NCI-H1105 (cell line): ENCODE measurements at places on chromosomes 1 and 21.

GRCh38 chr1:162230096-162230495 lies 146.6 kb downstream of the SPATA46 start:
- DNase-seq = no peak

- DNase-seq = no peak
Measured at GRCh38 chr21:31173881-31174555, 135.7 kb upstream of the KRTAP19-8 start.

DNA sequence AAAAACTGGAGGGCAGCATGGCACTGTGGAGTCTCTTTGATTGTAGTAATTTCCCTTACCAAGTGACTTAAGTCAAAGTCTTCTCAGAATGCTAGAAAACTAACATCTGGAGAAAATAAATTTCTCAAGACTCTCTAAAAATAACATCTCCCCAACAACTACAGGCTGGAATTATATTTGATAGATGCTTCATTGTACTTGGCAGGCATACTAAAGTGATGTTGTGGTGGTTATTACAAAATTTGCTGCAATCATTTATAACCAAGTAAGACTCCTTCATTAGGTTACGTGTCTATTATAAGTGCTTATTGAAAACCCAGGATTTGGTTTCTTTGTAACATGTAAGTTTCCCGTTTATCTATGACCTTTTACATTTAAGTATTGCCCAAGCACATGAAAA lies 132.9 kb upstream of the NRIP1 start:
- DNase-seq = no peak

DNA sequence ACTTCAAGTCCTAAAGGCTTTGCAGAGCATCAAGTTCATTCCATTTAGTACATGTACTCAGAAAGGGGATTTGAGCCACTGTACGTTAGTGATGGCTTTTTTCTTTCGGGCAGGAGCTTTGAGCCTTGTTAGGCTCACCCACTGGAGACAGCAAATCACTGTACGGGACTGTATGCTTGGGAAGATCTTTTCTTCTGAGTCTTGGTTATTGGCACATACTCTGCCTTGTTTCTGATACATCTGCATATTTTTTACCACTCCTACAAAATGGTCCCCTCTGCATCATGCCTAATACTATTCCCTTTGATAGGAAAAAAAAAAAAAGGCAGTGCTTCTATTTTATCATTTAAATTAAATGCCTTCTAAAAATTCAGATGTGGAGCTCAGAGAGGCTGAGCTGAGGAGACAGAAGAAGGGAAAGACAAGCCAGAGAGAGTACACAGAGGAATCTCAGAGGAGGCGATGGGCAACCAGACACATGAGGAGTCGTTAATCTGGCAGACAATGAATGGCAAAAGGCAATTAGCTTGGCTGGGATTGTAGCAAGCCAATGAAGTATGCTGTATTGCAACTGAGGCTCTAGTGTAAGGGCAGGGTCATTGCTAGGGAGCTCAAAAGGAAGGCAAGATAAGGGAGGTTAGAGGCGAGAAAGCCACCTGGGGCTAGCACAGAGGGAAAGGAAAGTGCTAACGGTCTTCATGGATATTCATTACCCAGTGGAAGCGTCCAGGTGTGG lies 39.4 kb downstream of the PHC2 start:
- no peak for DNase-seq

DNA sequence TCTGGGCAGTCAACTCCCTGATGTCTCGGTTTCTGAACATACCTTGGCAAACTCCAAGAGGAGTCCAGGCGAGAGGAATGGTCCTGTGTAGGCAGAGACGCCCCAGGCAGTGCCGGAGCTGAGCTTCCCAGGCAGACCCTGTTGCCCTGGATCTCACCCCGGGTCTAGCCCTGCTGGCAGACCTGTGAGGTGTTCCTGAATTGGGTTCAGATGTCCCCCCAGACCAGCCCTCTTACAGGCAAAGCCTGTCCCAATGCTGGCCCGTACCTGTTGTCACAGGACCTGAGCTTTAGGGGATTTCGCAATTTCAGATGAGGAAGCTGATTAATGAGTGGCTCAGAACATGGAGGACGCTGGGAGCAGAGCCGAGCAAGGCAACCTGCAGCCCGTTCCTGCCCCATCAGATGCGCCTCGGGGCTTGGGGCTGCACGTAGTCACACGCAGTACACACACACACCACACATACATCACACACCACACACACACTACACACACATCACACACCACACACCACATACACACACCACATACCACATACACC lies 38.5 kb upstream of the PDE9A start:
- DNase-seq = no peak

GRCh38 chr1:170729225-170730002 lies 65.5 kb downstream of the PRRX1 start:
- DNase-seq = no peak

- no peak for DNase-seq
Measured at GRCh38 chr1:147722124-147722523, 38.3 kb downstream of the GJA5 start.

DNA sequence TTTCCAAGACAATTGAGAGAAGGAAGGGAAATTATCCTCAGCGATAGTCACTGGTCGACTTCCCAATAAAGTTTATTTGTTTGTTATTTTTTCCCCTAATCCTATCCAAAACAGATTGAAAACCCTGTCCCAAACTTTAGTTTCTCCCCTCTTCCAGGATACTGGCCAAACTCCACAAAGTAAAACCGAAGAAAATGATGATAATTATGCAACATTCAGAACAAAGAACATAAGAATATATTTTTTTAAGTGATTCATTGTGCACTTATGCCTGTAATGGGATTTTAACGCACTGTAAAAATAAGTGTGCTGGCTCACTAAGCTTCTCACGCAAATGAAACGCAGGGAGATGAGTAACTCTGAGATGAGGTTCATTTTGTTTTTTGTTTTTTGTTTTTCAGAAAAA lies 6.0 kb downstream of the GLIS1 start:
- no peak for DNase-seq

DNA sequence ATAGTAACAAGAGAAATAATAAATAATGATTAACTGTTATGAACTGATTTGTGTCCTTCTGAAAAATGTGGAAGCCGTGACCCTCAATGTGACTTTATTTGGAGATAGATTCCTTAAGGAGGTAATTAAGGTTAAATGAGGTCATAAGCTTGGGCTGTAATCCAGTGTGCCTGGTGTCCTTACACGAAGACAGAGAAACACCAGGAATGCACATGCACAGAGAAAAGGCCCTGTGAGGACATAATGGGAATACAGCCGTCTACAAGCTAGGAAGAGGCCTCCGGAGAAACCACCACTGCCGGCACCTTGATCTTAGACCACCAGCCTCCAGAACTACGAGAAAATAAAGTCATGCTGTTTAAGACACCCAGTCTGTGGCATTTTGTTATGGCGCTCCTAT lies 215.9 kb downstream of the NEGR1 start:
- no peak for DNase-seq

DNA sequence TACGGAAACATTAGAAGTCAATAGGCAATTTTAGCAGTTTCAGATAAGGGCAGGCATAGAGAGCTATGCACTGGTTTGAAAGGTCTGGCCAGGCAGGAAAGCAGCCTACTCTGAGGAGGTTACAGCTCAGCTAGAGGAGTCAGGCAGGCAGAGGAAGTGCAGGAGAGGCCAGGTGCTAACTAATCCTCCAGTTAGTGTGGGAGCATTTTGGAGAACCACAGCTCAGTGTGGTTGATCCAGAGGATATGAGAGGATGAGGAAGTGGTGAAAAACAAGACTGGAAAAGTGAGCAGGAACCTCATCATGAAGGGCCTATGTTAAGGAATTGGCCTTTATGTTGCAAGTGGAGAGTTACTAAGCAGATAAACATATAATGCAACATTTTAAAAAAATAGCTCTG lies 282.4 kb upstream of the SGIP1 start:
- no peak for DNase-seq

DNA sequence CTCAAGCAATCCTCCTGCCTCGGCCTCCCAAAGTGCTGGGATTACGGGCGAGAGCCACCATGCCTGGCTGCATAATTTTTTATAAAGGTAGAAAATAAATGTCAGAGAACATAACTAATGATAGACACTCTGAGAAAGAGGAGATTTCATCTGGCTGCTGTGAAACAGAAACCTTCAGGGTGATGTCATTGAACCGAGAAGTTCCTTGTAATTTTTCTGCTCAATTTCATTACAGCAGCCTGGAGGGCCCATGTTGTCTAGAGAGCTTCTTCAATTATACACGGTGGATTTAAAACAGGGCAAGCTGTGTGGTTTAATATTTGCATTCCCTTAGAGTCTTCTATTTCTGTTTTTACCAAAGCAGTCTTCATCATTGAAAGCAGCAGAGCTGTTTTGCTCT lies 64.3 kb upstream of the MORC3 start:
- DNase-seq = no peak

DNA sequence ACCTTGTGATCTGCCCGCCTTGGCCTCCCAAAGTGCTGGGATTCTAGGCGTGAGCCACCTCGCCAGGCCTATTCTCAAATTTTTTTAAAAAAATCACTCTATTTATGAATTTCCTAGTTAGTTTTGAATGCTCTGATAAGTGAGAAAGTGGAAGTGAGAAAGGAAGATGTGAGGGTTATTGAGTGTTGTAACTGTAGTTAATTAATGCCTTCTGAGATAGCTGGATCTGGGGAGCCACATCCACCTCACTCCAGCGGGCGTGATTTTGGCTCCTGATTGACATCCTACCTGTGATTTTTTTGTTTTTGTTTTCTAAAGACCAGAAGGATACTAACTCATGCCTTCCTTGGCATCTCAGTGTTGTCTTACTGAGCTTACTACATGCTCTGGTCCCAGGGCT lies 65.6 kb downstream of the ST3GAL3 start:
- DNase-seq = no peak

- no peak for DNase-seq
Measured at GRCh38 chr1:164953815-164954214, 394.8 kb downstream of the PBX1 start.

DNA sequence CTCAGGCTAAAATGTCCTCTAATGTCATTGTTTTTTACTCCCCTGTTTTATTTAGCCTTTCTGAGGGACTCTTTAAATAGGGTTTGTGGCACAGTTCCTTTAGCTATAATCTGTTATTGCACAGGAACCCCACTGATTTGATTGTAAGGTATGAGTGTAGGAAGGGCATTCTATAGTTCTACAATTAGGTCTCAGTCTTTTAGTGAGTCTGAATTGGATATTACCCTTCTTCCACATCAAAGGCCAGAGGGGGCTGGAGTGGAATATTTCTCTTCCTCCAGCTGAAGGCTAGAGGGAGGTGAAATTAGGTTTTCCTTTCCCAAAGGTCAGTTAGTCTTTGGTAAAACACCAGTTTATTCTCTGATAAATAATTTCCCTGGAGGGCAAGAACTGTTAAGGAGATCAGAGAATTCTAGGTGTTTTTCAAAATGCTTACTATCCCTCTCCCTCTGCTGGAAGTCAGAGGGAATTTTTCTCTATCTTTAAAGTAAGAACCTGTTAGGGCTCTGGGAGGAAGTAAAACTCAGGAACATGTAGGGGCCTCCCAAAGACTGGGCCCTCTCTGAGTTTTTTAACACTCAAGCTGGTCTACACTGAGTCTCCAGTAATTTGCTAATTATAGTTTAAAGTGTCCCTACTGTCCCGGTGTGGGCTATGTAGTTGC lies 176.3 kb upstream of the ZNHIT6 start:
- DNase-seq = no peak
